ENCODE measurements at places on chromosomes 6 and 20. TPM values are rescaled to one million over a fixed set of nuclear protein-coding genes. Genes with fewer than 3 reads are reported as not detected.

- no peak for DNase-seq
Observed at GRCh38 chr20:301886-302848, 4.8 kb downstream of the ZCCHC3 start.

- DNase-seq = peak; percentile 97
Observed at GRCh38 chr20:31603822-31604566, 1.1 kb upstream of the ID1 start.

DNA sequence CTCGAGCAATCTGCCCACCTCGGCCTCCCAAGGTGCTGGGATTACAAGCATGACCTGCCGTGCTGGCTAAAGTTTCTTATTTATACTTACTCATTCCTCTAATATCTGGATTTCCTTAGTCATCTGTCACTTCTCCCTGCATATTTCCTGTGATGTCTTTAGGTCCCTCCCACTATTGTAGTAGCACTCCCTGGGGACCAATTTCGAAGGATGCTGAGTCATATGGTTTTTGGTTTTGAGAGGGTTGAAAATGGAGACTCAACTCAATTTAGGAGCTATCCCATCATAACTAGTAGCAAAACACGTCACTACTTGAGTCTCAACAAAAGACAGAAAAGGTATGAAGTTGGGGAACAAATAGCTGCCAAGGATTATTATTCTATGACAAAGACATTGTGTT, 20.2 kb downstream of the MCUR1 start:
- no peak for DNase-seq

DNA sequence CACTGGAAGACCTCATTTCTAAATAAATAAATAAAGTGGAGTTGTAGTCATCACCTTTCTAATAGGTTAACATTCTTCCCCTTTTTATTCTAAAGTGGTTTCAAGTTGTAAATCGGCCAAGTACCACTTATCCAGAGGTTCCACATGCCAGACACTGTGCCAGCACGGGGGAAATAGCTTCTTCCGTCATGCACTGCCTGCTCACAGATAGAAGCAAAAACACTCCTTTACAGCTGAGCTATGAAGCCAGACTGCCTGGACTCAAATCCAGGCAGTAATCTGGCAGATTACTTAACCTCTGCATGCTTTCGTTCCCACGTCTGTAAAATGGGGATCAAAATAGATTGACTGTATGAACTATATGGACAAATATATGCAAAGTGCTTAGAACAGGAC, 17.2 kb upstream of the SCML4 start:
- no peak for DNase-seq

DNA sequence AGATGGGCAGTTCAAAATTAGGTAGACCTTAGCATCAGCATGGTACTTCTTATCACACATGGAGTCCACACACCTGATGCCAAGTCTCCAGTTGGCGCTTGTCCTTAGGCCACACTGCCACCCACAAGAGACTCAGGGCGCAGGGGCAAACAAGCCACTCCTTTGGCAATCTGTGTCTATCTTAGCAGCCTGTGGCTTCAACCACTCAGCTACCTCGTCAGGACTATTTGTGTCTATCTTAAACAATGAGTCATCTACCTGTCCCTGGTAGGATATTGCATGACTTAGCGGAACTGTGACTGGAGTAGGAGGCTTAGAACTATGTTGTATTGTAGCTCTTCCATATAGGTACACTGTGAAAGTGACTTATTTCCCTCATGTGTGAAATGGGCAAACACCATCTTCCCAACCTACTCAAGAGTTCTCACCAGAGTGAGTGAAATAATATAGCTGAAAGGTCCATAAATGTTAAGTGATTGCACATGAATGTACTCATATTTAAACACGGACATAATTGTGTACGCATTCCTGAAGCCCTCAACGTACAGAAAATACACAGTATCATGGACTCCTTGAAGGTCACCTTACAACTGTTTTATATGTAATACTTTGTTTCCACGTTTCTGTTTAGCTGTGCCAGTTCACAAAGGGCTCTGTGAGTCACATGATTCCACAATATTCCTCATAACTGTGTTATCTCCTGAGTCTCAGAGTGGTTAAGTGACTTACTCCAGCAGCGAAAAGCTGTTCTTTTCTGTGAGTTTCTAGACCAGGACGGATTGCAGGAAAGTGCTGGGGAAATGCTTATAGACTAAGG, 1.6 kb downstream of the TRIM27 start:
- DNase-seq = peak; percentile 63

DNA sequence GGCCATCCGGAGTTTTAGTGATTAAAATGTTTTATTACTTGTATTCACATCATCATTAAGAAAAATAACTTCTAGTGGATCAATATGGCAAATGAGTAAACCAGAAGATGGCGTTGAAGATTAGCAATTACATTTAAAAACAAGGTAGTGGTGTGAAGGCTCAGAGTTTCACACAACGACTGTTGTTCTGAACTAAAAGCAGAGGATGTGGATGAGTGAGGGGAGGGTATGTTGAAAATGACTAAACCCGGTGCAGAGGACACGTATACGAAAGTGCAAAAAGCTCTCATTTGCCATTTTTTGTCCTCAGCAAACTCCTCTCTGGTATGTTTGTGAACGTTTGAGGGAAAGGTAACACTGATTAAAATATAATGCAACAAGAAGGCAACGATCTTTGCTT, 1.9 kb upstream of the IRF4 start:
- no peak for DNase-seq

Gene KCNQ2
- 1.8 TPM for total RNA-seq
